ENCODE measurements at places on chromosomes 6 and 20.

DNA sequence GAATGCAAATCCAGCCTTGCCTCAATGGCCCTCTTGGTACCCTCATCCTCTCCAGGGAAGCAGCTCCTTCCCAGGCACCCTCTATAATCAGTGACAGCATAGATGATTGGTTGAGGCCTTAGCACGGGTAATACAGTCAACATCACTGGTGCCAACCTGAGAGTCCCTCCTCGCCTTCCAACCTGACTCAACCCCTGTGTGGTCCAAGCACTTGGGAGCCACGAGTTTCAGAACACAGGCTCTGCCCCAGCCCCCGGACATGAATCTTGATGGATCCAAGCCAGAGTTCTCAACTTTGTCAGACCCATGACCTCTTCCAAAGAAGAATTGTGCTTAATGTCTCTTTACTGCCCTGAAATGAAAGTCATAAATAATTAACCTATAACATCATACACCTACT is 213.9 kb downstream of the PREX1 start:
- DNase-seq, result no peak

DNA sequence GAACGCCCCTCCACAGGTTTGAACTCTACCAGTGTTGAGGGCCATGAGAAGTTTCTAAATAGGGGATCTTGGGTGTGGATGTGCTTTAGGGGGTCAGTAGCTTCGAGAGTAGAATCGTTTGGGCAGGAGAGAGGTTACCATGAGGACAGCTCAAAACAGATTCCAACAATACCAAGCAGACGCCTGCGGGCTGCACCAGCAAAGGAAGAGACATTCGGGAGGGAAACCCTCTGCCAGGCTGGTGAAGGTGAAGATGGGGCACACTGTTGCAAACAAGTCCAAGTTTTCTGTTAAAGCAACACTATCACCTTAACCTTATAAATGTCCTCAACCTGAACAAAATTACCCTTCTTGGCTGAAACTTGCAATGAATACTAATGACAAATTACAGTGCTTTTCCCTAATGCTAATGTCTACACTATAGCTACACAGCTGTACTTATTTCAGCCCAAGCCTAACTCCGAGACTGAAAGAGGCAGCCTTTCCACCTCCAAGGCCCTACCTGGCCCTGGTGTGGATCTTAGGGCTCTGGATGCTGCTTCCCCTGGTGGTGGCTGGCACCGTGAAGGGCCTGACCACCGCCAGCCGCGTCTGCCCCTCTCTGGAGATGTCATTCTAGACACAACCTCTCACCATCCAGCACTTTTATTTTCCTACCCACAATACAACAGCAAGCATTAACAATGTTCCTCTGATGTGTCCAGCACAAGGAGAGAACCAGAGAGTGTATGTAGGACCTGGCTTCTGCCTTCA is 80.1 kb downstream of the DLL1 start:
- DNase-seq, result no peak

GRCh38 chr6:129235167-129236000 is 352.4 kb downstream of the LAMA2 start:
- no peak for DNase-seq

DNA sequence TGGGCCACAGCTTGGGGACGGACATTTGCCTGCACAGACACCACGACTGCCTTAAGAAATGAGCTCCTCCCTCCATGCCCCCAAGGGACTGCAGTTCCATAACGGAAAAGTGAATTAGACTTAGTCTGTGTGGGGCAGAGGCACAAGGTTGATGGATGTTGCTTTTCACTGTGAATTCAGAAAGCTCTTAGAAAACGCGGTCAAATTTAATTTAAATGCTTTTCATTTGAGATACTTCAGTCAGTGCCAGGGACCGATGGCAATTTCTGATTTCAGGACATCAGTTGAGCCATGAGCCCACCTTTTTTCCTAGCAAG is 356.4 kb downstream of the KIF16B start:
- DNase-seq, result no peak

- no peak for DNase-seq
These were observed 46.9 kb upstream of the TRERF1 start for GRCh38 chr6:42498473-42499128.

DNA sequence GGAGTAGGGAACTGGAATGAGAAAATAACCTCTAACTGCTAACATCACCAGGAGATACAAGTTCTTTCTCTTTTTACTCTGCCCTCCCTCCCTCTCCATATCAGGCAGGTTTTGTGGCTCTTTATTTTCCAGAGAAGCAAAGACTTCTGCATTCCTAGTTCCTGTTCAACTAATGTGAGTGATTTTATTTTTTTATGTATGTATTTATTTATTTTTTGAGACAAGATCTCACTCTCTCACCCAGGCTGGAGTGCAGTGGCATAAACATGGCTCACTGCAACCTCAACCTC is 6.0 kb upstream of the IER3 start:
- no peak for DNase-seq

- no peak for DNase-seq
These were observed 32.3 kb upstream of the PLEKHG1 start for GRCh38 chr6:150567380-150567779.

Data from cortex of kidney (tissue), 1 donor.